ENCODE measurements at places on chromosomes 7 and 10. TPM values are rescaled to one million over a fixed set of nuclear protein-coding genes. Genes with fewer than 3 reads are reported as not detected.

GRCh38 chr7:38283809-38284208, 10.4 kb upstream of the TARP start:
- DNase-seq: no peak

DNA sequence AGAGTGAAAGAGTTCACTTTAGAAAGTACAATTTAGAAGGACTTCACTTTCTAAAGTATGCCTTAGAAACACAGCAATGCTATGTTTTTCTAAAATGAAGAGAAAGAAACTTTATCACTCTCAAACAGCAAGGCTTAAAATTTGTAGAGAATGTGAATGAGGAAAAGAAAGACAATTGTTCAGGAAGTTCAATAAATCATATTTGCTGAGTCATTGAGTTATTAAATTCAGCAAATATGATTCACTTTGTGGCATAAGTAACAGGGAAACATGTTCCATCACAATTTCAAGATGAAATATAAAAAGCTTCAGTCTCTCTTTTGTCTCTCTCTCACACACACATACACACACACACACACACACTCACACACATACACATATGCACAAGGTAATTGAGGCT, 187.9 kb downstream of the PCDH15 start:
- DNase-seq: peak; percentile 26

DNA sequence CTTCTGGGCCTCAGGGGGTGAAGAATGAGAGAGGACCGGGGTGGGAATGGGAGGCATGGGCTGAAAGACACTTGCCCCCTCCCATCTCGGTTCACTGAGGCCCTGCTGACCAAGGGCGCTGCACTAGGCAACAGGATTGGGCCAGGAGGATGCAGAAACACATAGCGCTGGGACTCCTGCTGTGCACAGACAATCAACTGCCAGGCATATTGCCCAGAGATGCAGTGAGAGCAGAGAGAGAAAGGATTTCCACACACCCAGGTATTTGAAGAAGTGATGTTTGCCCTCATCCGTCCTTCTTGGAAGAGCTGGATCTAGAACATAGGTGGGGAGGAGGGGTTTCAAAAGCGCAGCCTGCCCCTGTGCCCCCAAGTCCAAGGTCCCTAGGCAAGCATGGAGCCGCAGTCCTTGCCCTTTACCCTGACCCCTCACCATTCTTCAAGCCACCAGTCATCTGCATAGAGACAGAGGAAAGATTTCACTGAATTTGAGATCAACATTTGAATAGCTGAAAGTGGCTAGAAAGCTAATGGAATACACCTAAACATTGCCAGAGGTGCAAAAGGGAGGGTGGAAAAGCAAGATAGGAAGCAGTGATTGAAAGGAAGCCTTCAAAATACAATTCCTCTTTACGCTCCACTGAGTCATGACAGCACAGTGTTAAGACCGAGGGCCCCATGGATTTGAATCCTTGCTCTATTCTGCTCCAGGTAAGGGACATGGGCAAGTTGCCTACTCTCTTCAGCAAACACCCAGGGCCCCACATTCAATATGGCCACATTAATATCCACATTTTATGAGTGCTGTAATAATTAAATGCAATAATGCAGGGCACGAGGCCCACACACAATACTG, 44.2 kb upstream of the TNS3 start:
- no peak for DNase-seq

DNA sequence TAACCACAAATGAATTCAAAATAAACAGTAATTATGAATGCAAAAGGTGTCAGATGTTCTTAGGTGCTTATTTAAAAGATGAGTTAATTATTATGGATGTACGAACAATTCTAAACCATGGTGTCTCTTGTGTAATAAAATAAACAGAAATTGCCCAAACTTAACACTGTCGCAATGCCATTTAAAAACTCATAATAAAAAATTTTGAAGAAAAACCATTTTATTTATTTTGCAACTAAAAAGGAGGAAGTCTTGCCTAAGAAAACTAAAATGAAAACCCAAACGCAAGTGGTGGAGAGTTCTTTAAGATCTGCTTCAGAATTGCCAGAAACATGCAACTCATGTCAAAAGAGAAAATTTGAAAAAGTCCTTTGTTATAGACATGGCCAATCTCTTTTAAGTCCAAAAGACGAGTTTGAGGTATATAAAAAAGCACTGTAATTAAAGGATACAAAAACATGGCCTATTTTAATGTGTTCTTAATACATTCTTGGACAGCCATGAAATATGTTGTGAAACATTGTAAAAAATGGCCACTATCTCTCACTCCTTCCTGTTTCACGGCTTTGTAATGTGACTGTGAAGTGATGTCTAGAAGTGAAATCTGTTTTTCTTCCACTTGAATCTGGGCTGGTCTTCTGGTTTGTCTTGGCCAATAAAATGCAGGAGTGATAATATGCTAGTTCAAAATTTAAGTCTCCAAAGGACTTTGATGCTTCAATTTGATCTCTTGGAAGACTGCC, 322.9 kb downstream of the PRPF18 start:
- no peak for DNase-seq

GRCh38 chr10:36494371-36494770, 631.0 kb upstream of the ANKRD30A start:
- peak; percentile 24 for DNase-seq

DNA sequence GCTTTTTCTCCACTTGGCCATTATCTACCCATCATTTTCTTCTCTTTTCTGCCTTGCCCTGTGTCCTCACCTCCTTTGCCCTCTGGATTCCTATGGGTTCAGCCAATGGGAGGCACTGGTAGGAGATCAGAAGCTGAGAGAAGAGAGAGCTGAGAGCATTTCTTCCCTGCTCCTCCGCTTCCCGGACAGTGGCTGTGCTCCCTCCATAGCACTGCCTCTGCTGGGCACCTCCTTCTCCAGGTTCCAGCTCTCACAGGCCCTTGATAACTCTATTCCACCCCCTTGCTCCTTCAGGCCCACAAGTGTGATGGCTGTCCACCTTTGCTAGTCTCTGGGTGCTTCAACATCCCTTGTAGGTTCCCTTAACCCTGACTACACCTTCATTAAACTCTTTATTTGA, 79.6 kb downstream of the LSM5 start:
- no peak for DNase-seq

DNA sequence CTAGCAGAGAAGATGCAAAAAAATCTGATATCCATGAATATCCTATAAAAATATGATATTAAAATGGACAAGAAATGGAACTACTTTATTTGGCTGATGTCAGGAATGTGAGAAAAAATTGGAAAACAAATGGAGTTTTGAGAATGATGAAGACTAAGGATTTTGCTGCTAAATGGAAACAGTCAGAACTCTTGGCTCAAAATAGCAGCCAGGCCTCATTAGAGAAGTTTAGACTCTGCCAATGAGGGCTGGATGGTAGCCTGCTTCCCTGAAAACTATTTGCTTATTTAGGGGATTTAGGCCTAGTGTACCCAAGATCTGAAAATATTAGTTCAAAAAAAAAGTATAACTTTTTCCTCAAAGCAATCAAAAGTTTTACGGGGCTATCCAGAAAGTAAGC, 458.5 kb downstream of the TFEC start:
- DNase-seq: no peak

DNA sequence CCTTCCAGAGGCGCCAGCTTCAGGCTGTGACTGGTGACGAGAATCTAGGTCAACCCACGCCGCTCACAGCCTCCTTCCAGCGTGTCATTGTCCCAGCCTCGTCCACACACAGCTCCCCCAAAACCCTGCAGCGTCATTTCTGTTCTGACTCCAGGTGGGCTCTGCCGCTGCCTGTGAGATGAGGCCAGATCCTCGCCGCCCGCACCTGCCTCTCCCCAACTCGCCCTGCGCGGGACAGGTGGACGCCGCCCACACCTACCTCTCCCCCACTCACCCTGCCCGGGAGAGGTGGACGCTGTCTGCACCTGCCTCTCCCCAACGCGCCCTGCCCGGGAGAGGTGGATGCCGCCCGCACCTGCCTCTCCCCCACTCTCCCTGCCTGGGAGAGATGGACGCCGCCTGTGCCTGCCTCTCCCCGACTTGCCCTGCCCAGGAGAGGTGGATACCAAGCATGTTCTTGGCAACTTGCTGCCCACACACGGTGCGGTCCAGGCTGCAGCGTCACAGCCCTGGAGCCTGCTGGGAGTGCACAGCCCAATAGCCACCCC, 32.0 kb upstream of the CFAP46 start:
- no peak for DNase-seq

DNA sequence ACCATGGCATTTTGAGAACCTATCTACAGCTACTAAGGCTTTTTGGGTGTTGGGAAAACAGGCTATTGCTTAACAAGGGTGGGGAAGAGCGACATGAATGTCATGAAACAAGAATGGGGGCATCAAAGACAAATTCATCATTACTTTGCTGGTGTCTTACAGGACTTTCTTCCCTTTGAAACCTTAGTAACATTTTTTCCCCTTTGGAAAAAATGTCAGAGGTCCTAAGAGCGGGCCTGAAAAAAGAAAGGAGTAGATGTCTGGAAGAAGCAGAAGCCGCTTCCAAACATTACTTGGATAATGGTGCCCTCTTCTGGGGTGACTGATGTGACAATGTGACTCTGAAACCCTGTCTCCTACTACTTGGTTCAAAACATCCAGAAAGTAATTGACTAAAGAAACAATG, 3.8 kb upstream of the DDX50 start:
- DNase-seq: peak; percentile 82

The CACNB2 gene
- total RNA-seq: not detected

The LRIT2 gene
- total RNA-seq: not detected

- no peak for DNase-seq
Measured at GRCh38 chr10:131419797-131420196, 108.3 kb upstream of the TCERG1L start.

- DNase-seq: no peak
Measured at GRCh38 chr7:47047384-47047783, 534.5 kb downstream of the TNS3 start.

The PGAM2 gene
- 0.51 TPM for total RNA-seq

The VSTM4 gene
- 1.0 TPM for total RNA-seq

DNA sequence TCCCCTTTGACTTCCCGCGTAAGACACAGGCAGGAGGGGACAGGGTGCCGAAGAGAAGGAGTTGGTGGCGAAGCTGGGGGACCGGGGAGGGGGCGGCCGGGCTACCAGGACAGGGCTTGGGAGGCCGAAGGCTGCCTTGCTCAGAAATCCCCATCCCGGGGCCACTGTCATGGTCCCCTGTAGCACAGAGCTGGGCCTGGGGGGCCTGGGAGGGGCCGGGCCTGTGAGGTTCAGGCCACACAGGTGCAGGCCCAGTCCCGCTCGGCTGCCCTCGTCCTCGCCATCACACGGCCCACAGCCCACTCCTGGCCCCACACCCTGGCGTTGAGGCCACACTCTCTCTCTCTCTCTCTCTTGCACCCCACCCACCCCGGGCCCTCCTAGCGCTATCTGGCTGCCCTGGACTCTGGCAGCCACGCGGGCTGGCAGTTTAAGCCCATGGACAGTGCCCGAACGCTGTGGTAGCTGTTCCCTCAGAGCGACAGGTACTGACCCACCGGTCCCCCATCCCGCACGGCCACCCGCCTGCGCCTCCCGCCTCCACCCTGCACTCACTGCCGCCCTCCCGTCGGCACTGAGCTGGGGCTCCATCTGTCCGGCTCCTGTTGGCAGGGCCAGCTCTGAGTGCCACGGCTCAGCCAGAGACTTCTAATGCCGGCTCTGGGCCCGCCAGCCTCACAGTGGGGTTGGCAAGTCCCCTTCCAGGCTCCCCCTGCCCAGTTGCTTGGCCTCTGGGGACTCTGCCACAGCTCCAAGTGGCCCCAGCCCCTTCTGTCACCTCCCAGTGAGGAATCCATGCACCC, 28.0 kb downstream of the TTYH3 start:
- DNase-seq: no peak

The NEUROD6 gene
- total RNA-seq: not detected

GRCh38 chr7:114785496-114785895, 136.4 kb upstream of the MDFIC start:
- no peak for DNase-seq

- no peak for DNase-seq
Measured at GRCh38 chr7:82384051-82384464, 59.5 kb downstream of the CACNA2D1 start.

GRCh38 chr7:10412422-10413019, 561.2 kb upstream of the PHF14 start:
- peak; percentile 67 for DNase-seq

GRCh38 chr10:55820478-55820877, 540.6 kb downstream of the ZWINT start:
- DNase-seq: no peak

DNA sequence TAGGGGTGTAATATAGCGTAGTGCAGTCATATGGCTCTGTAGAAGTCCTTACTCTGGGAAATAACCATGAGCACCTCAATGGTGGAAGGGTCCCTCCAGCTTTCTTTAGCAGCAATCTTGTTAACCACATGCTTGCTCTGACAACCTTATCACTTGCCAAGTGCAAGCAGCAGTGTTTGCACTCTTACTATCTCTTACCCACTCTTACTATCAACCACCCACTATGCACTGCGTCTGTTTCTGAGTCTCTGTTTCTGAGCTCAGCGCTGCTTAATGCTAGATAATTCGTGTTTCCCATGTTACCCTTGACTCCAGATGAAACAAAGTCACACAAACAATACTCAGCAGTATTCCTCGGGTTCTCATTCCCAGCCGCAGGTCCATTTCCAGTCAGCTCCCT, 433.7 kb upstream of the PFKP start:
- no peak for DNase-seq

DNA sequence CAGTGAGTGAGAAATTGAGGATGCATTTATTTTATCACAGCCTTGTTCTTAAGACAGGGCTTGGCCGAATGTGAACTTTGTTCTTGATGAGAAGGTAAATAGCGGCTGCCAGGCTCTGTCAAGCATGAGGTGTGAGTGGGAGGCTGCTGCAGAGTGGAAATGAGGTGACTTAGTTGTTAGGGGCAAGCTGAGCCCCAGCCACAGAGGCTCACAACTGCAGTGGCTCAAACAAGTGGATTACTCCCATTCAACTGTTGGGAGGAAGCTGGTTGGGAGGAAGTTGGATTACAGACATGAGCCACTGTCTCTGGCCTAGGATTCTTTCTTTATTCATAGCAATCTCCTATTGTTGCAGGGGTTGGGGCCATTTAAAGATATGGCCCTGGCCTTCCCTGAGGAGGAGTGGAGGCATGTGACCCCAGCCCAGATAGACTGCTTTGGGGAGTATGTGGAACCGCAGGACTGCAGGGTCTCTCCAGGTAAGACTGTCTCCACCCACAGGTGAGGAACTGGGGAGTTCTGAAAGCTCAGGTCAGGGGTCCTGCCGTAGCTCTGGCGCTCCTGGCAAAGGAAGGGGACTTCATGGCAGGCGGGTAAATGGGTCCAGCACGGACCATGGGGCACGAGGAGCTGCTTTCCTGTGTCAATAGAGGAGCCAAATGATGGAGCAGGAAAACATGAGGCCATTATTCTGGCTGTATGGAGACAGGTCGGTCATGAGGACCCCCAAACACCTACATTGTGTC, 7.1 kb downstream of the ZSCAN25 start:
- DNase-seq: no peak

The DNAJB9 gene
- 22.4 TPM for total RNA-seq

- no peak for DNase-seq
Measured at GRCh38 chr10:20993389-20993788, 96.3 kb upstream of the NEBL start.

GRCh38 chr7:70183278-70183677, 585.0 kb downstream of the AUTS2 start:
- no peak for DNase-seq

GRCh38 chr7:48262606-48263310, 91.5 kb downstream of the ABCA13 start:
- DNase-seq: no peak

Measured in dermis blood vessel endothelial cell (primary cell).